ENCODE measurements at places on chromosomes 6 and 20.

DNA sequence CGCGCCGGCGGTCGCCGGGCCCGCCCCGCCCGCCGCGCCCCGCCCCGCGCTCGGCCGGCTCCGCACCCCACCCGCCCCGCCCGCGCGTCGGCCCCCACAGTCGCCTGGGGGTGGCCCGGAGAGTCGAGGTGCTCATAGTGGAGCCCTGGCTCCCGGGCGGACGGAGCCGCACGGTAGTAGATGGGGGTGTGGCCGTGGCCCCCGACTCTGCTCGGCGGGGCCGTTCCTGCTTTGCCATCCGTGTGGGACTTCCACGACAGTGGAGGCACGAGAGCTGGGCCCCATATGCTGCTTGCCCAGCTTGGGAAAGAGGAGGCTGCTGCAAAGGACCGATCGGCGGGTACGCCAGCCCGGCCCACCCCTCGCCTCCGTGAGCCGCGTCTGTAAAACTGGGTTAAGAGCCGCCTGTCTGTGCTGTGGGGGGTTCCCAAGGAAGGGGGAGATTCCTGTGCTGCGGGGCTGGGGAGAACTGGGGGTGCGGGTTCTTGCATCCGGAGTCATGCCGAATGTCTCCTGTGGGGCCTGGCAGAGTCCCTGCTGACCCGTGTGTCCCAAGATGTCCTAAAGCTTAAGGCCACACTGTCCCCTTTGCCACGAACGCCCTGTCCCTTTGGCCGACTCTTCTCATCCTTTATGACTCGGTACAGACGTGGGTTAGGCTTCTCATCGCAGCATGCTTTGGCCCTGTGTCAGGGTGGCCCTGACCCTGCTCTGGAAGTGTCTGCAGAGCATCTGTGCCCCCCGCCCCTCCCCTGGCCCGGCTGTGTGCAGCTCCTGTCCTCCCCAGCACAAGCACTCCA is at the start of gene OPRL1:
OPRL1 (plus strand) TSS at position 70 of the 800 bp plus-strand sequence. CDS start 12,639 bp downstream, outside the sequence.
- DNase-seq = no peak

- DNase-seq = no peak
Measured at GRCh38 chr20:63314015-63314471, 21.1 kb downstream of the COL20A1 start.

- no peak for DNase-seq
Measured at GRCh38 chr6:136192902-136193301, 57.2 kb downstream of the MTFR2 start.

DNA sequence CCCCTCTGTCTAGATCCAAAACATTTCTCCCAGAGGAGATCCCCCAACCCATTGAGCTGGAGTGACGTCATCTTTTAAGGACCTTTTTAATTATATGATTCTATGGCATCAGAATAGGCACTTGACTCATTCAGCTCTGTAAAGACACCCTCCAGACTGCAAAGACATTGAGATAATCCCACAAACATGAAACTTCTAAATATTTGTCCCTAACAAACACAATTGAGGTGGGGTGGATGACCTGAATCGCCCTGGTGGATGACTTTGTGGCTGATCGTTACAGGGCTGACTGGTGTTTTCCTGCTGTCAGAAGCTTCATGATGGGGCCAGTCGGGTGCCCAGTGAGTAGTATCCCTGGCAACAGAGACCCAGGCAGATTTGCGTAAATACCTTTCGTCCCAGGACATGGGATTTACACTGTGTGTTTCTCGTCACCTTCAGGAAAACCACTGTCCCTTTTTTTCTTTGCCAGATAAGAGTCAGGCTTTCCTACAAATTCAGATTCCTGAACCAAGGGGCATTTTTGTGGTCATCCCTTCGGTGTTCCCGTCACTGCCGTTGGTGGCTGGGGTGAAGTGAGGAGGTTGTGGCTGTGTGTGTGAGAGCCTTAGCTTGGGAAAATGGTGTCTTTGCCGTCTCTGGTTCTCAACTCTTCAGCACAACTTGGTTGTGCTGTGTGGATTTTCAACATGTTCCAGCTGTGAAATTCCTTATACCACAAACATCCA is 5.3 kb upstream of the PCK1 start:
- DNase-seq = no peak

GRCh38 chr6:109441069-109441816 is 719 bp downstream of the SMPD2 start:
- DNase-seq = no peak

Data from activated T-cell treated with anti-CD3 and anti-CD28 coated beads for 24 hours (primary cell).